ENCODE measurements at places on chromosomes 4 and X. TPM values are rescaled to one million over a fixed set of nuclear protein-coding genes. Genes with fewer than 3 reads are reported as not detected.

Gene AKAP14
- not detected for polyA plus RNA-seq

Gene CWH43
- polyA plus RNA-seq: 10.9 TPM

Gene LAGE3
- 11.4 TPM for polyA plus RNA-seq

Gene FGF5
- 5.4 TPM for polyA plus RNA-seq

Gene DCLK2
- polyA plus RNA-seq: 0.04 TPM

Gene MUC7
- not detected for polyA plus RNA-seq

- H3K27me3 ChIP-seq: no peaks in the 10 kb centered on the region
- H3K36me3 ChIP-seq: no peaks in the 10 kb centered on the region
- H3K4me3 ChIP-seq: no peak overlapping the region
- H3K27ac ChIP-seq: no peak overlapping the region
Measured at GRCh38 chr4:118076958-118077766, 42.9 kb downstream of the NDST3 start.

- no peak for DNase-seq
- no peak overlapping the region for H3K27ac ChIP-seq
- H3K4me3 ChIP-seq: no peak overlapping the region
- H3K36me3 ChIP-seq: no peaks in the 10 kb centered on the region
- no peaks in the 10 kb centered on the region for H3K27me3 ChIP-seq
Measured at GRCh38 chr4:140085062-140085622, 68.8 kb downstream of the MAML3 start.

- H3K27me3 ChIP-seq: no peaks in the 10 kb centered on the region
- H3K4me3 ChIP-seq: no peak overlapping the region
- no peaks in the 10 kb centered on the region for H3K36me3 ChIP-seq
- H3K27ac ChIP-seq: no peak overlapping the region
- H3K4me1 ChIP-seq: no peaks in the 10 kb centered on the region
- DNase-seq: no peak
Measured at GRCh38 chr4:133775881-133776280, 425.7 kb downstream of the PABPC4L start.

DNA sequence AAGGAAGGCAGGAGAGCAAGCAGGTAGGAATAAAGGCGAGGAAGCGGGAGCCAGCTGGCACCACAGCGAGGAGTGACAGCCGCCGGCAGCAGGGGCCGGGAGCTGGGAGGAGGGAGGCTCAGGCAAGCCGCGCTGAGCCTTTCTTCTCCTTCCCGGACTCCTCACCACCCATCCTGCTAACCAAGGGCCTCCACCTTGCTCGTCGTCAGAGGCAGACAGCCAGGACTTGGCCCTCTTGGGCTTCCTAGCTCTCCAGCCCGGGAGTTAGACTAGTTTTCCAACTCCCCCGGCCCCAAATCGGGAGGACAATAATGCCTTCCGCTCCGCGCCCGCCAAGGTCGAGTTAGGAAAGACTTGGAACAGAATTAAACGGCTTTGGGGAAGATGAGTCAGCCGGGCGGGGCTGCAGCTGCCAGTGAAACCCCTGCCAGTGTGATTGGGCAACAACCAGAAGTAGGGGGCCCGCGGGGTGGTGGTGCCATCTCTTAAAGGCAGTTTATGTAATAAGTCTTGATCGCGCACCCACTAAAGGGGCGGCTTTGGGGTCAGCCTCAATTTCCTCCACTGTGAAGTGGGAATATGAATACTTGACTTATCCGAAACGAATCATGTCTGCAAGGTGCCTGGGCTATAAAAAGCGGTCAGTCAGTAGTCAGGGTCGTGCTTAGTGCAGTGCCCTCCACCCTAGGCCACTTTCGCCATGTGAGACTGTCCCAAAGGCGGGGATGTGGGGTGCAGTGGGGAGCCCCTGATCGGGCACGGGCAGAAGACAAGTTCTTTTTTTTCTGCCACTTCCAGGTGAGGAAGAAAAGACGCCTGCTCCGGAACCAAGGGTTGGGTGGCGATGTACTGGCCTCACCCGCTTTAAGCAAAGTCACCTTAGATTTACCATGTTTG, 6.7 kb upstream of the HSD17B10 start:
- H3K4me3 ChIP-seq: peak overlapping the region; percentile 42
- no peaks in the 10 kb centered on the region for H3K27me3 ChIP-seq
- no peaks in the 10 kb centered on the region for H3K36me3 ChIP-seq
- peaks cover 11% of the 10 kb centered on the region for H3K4me1 ChIP-seq

DNA sequence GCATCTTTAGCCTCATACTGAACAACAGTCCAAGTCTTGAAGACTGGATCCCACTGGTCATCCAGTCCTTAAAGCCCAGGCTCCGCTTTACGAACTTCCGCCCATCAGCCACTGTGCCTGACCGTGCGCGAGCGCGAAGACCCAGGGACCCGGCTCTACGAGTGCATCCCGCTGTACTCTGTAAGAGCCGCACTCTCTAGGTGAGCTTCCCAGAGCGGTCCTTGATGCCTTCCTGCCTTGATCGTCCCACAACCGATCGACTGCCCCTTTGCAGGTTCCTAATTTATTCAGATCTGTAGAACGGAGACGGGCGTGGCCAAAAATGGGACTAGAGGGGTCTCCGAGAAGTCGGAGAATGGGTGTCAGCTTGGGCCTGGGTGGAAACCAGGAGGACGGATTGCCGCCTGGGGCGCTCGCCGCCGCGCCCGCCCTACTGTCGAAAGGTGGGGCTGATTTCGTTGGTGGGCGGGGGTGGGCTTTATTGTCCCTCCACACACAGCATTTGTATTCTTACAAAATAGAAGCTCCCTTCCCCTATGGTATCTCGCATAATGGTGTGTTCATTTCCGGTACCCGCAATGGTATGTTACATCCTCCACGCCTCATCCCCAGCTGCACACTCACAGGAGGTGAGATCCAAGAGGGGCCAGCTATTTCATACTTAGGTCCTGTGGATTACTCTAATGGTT, 42.3 kb upstream of the FAM156A start:
- H3K4me3 ChIP-seq: no peak overlapping the region
- no peaks in the 10 kb centered on the region for H3K27me3 ChIP-seq
- no peak overlapping the region for H3K27ac ChIP-seq
- no peaks in the 10 kb centered on the region for H3K4me1 ChIP-seq
- H3K36me3 ChIP-seq: no peaks in the 10 kb centered on the region
- DNase-seq: no peak

- no peaks in the 10 kb centered on the region for H3K27me3 ChIP-seq
- peaks cover 2% of the 10 kb centered on the region for H3K36me3 ChIP-seq
- no peak overlapping the region for H3K4me3 ChIP-seq
- H3K4me1 ChIP-seq: no peaks in the 10 kb centered on the region
- no peak overlapping the region for H3K27ac ChIP-seq
Measured at GRCh38 chrX:108590496-108590895, 145.9 kb downstream of the IRS4 start.

GRCh38 chr4:138189206-138189605, 52.9 kb downstream of the SLC7A11 start:
- H3K27ac ChIP-seq: peak overlapping the region; percentile 29
- no peak for DNase-seq
- H3K36me3 ChIP-seq: peaks cover 3% of the 10 kb centered on the region
- H3K4me3 ChIP-seq: no peak overlapping the region

- DNase-seq: no peak
- H3K27ac ChIP-seq: no peak overlapping the region
- peaks cover 27% of the 10 kb centered on the region for H3K27me3 ChIP-seq
- no peaks in the 10 kb centered on the region for H3K36me3 ChIP-seq
Measured at GRCh38 chr4:143699331-143700045, 987 bp downstream of the FREM3 start.

GRCh38 chrX:56308726-56309125, 76.6 kb downstream of the KLF8 start:
- DNase-seq: no peak
- H3K4me1 ChIP-seq: no peaks in the 10 kb centered on the region
- H3K27me3 ChIP-seq: no peaks in the 10 kb centered on the region
- H3K27ac ChIP-seq: no peak overlapping the region

- H3K27me3 ChIP-seq: no peaks in the 10 kb centered on the region
- no peaks in the 10 kb centered on the region for H3K4me1 ChIP-seq
- peaks cover 18% of the 10 kb centered on the region for H3K36me3 ChIP-seq
- no peak for DNase-seq
- no peak overlapping the region for H3K4me3 ChIP-seq
Measured at GRCh38 chr4:6825403-6825802, 42.9 kb downstream of the KIAA0232 start.

GRCh38 chr4:140652601-140653000, 83.8 kb upstream of the UCP1 start:
- H3K4me3 ChIP-seq: no peak overlapping the region
- H3K27me3 ChIP-seq: no peaks in the 10 kb centered on the region
- H3K36me3 ChIP-seq: no peaks in the 10 kb centered on the region
- no peak for DNase-seq

GRCh38 chrX:116757491-116757890, 294.7 kb upstream of the CT83 start:
- no peak for DNase-seq
- H3K4me3 ChIP-seq: no peak overlapping the region

GRCh38 chr4:102574317-102574716, 73.2 kb downstream of the NFKB1 start:
- H3K4me1 ChIP-seq: peaks cover 9% of the 10 kb centered on the region
- H3K27ac ChIP-seq: no peak overlapping the region
- H3K36me3 ChIP-seq: peaks cover 10% of the 10 kb centered on the region
- no peaks in the 10 kb centered on the region for H3K27me3 ChIP-seq

- no peak overlapping the region for H3K27ac ChIP-seq
- H3K4me1 ChIP-seq: no peaks in the 10 kb centered on the region
- H3K4me3 ChIP-seq: no peak overlapping the region
- no peaks in the 10 kb centered on the region for H3K36me3 ChIP-seq
- no peak for DNase-seq
Measured at GRCh38 chrX:11447418-11447817, 154.2 kb downstream of the AMELX start.

DNA sequence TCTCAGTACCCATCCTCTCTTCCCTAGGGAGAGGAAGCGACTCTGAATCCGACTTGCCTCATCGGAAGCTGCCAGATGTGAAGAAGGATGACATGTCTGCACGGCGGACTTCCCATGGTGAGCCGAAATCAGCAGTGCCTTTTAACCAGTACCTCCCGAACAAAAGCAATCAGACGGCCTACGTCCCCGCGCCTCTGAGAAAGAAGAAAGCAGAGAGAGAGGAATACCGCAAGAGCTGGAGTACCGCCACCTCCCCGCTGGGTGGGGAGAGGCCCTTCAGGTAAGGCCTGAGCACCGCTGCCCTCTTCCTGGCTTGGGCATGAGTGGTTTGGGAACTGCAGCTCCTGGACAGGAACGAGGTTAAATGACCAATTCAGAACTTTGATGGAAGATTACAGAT, 81.2 kb downstream of the LIMCH1 start:
- DNase-seq: no peak
- H3K27ac ChIP-seq: no peak overlapping the region
- no peaks in the 10 kb centered on the region for H3K27me3 ChIP-seq
- H3K4me3 ChIP-seq: no peak overlapping the region

GRCh38 chr4:159175085-159175988, 72.5 kb downstream of the RAPGEF2 start:
- DNase-seq: peak; percentile 40
- H3K4me1 ChIP-seq: peaks cover 12% of the 10 kb centered on the region
- peak overlapping the region; percentile 53 for H3K27ac ChIP-seq
- no peaks in the 10 kb centered on the region for H3K36me3 ChIP-seq

DNA sequence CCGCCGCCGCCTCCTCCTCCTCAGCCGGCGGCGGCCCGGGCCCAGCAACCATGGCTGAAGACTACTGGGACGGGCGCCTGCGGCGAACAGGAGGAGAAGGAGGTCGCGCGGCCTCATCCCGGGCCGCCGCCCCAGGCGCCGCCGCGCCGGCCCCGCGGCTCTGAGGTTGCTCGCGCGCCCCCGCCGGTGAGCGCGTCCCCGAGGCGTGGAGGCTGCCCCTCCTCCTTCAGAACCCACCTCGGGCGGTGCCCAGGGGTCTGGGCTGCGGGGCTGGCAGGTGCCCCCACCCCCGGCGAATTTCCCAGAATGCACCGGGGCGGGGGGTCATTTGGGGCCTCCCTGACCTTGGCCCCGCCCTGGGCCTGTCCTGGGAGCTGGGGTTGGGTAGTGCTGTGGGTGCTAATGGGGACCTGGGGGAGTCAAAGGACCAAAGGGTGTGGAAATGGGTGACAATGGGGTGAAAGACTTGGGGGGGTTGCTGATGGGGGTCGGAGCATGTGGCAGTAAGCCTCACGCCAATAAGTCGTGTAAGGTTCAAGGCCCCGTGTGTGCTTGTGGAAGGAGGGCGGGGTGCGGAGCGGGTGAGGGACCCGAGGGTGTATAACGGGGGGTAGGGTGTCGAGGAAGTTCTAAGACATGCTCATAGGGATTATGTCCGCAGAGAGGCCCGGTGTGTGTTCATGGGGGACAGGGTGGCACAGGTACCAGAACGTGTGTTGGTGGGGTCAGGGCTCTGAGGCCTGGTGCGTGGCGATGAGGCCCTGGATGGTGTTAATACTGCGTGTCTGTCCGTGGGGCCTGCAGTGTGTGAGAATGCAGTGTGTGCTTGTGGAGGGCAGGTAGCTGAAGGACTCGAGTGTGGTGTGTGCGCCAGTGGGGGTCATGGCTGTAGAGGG, 687 bp downstream of the CDK16 start:
- peaks cover 28% of the 10 kb centered on the region for H3K36me3 ChIP-seq
- DNase-seq: no peak
- peaks cover 34% of the 10 kb centered on the region for H3K4me1 ChIP-seq
- H3K27ac ChIP-seq: peak overlapping the region; percentile 99
- H3K4me3 ChIP-seq: peak overlapping the region; percentile 95

- no peaks in the 10 kb centered on the region for H3K36me3 ChIP-seq
- DNase-seq: no peak
- H3K4me3 ChIP-seq: no peak overlapping the region
- no peaks in the 10 kb centered on the region for H3K4me1 ChIP-seq
- H3K27me3 ChIP-seq: no peaks in the 10 kb centered on the region
- no peak overlapping the region for H3K27ac ChIP-seq
Measured at GRCh38 chrX:154059729-154060245, 37.7 kb downstream of the MECP2 start.

DNA sequence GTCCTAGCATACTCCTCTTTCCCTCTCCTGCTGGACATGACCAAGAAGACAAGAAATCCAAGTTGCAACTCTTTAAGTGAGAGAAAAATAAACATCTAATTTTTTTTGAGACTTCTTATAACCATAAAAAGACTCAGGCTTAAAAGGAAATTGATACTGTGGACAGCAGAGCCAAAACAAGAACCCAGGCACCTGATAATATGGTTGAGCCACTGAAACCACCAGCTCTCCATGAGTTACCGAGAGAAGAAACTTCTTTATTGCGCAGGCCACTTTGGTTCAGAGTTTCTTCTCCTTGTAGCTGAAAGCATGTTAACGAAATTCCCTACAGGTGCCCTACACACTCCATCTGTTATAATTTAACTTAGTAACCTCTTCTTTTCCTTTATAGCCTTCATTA, 11.3 kb upstream of the SPCS3 start:
- no peak overlapping the region for H3K4me3 ChIP-seq
- no peak for DNase-seq
- H3K36me3 ChIP-seq: no peaks in the 10 kb centered on the region
- H3K4me1 ChIP-seq: no peaks in the 10 kb centered on the region

DNA sequence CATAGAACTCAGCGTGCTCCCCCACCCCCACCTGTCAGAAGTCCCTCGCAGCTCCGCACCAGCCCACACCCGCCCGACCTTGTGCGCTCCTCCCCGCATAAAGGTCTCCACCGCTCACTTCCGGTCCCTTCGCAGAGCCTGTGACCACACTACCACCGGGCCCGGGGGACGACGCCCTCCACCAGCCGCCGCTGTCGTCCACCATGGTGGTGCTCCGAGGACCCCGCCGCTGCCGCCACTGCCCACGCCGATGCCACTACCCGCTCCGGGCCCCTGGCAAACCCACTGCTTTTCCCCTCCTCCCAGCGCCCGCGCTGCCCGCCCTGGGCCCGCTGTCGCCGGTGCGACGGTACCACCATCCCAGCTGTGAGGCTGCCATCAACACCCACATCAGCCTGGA, 79.8 kb upstream of the LANCL3 start:
- H3K27me3 ChIP-seq: no peaks in the 10 kb centered on the region
- no peaks in the 10 kb centered on the region for H3K4me1 ChIP-seq
- H3K36me3 ChIP-seq: no peaks in the 10 kb centered on the region
- no peak overlapping the region for H3K27ac ChIP-seq
- DNase-seq: no peak

Measured in keratinocyte (primary cell).